ENCODE measurements at places on chromosomes 3 and 15. TPM values are rescaled to one million over a fixed set of nuclear protein-coding genes. Genes with fewer than 3 reads are reported as not detected.

The OXTR gene
- 2.2 TPM for polyA plus RNA-seq

DNA sequence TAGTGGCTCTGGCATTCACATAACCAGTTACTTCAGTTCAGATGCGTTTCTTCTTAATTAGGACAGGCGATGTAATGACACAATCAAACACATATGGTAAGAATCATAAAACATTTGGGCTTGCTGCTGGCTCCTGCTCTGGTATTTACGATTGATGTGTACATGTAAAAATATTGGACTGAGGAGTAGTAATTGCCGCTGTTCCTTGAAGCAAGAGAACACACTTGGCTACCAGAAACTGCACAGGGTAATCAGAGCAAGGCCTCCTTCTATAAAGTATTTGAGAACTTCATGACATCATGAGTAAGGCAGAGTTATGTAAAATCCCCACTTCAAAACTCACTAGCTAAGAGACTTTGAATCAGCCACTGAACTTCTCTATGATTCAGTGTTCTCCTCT, 158.1 kb downstream of the SSR3 start:
- DNase-seq = no peak

DNA sequence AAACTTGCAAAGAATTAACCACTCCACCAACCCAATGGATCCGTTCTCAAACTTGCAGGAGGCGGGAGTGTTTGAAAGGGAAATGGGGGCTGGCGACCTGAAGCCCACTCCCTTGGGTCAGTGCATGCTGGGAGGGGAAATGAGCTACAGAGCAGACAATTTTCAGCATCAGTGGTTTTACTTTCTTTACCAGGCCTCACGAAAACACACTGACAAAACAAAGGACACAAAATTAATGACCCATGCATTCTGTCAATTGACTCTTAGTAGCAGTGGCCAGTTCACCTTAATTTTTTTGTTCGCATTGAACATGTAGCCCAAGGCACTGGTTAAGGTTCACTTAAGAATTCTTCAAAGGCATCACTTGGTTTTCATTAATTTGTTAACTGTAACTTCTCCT, 413.5 kb downstream of the MECOM start:
- DNase-seq = no peak

DNA sequence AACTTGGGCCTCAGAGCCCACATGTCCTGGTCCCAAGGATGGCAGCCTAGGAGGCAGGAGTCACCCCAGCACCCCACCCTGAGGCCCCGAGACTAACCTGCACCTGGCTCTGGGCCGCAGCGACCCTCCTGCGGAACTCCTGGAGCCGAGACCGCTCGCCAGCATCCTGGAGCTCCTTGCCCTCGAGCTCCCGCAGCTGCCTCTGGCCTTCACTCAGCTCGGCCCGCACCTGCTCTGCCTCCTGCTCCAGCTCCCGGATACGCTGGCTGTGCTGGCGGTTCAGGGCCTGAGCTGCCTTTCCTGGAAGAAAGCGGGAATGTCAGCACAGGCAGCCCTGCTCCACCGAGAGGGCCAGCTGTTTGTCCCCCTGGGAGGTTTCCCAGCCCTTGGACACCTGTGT, 13.2 kb downstream of the KIF7 start:
- no peak for DNase-seq

DNA sequence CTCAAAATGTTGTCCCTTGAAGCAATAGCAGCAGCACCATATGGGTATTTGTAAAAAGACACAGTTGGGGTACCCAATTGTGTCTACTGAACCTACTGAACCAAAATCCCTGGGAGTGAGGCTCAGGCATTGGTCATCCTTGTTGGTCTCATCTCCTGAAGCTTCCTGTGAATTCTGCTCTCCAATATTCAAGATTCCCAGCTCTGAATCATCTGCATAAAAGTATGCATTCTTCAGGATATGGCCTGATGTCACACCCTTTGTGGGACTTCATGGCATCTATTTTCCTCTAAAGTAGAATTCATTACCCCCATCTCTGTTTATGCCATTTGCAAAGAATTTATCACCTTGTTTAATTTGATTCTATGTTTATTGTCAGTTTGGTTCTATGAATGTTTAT, 13.3 kb upstream of the PTX3 start:
- DNase-seq = no peak

All from right lung (tissue), 10 donors.